ENCODE measurements at places on chromosomes 7 and 10.
A peak's percentile ranks its signal among the peaks of the same experiment; 100 is the strongest.

DNA sequence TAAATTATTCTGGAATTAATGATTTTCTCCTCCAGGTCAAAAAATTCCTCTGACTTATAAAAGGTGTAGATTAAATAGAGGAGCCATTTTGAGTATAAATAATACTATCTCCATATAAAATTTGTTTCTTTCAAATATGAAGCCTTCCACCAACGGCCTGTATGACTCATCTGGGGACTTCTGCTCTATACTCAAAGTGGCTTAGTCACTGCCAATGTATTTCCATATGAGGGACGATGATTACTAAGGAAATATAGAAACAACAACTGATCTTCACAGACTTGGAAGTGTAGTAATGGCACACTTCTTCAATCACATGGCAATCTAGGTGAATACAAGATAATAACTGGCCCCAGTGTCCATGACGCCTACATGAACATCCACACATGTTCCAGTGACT lies 335.6 kb upstream of the HGF start:
- no peak for DNase-seq

DNA sequence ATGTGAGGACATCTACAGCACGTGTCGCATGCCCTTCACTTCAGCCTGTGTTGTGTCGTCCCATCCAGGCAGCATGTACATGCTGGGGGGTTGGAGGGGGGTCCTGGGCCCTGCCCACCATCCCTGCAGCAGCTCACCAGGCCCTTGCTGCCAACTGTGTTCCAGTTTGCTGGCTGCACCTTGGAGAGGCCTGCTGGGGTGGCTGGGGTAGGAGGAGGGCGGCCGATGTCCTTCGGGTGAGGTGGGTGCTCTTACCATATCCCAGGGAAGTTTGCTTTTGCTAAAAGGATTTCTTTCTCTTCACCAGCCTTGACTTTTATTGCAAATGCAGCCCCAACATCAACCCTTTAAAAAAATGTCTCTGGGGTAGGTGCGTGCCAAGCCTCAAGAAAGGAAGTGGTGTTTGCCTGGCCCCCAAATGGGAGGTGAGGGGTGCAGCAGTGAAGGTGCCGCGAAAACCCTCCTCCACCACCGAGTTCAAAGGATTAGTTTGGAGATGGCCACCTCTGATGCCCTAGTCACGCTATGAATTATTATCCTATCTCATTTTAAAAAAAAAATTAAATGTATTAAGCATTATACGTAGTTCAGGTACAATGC lies 165.8 kb upstream of the KLF6 start:
- DNase-seq, result no peak

DNA sequence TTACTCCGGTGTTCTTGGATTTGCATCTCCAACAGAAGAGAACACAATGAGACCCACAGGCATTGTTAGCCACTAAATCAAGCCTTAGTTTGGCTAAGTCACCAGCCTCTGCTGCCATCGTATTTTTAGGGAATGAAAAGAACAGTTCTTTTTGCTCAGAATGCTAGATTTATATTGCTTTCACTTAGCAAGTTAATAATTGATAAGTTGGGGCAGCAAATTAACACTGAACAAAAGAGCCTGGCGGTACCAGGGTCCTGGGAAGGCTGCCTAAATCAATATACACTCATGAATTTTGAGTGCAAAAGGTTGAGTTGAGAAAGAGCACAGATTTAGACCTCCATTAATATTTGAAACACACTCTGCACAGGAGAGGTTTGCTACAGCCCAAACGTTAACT lies 767.7 kb downstream of the TYW1 start:
- DNase-seq, result no peak

- DNase-seq, result no peak
Measured at GRCh38 chr10:51342381-51342780, 268.1 kb downstream of the PRKG1 start.

DNA sequence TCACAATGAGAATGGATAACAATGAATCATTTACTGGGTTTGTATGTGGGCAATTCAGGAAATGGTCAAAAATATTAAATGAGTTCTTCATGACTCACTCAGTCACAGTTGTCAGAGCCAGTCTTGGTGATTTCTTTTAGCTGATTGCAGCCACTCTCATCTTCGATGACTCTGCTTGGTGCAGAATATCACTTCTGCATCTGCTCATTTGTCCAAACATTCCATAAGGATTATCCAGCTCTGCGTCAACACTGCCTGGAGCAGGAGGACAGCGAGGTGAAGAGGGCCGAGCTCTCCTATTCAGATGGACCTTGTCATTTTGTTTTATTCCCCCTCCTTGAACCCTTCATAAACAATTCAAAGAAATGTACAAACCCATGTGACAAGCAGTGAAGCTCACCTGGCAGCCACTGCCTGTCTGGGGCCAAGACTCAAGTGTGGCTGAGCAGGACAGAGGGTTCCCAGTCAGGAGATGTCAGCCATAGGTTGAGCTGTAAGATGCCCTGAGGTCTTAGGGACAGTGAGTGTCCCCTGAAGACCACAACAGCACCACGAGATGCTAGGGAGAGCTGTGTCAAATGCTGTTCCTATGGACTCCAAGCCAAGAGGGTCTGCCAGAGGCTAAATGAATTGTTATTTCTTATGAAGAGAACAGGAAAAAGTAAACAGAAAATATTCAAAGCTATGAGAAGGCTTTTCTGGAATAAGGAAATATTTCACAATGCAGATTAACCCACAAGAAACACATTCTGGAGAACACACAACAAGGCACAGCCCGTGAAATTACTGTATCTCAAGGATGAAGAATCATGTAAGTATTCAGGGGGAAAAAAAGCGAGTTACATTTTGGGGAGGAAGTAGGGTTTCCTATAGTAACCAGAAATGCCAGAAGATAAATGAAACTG lies 33.1 kb upstream of the EGFR start:
- no peak for DNase-seq

DNA sequence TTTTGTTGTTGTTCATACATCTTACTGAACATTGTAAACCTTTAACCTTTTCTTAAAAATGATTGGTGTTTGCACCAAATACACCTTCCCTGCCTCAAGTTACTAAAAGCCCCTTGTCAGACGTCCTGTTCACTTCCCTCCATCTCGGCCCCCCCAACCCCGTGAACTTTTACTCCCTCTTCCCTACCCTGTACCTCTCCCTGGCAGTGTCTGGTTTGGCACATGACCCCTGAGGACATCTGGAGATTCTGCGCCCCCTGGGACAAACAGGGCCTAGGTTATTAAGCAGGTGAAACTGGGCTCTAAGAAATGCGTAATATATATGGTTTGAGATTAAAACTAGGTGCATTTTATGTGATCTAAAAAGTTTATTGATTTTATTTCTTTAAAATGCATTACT lies 1.4 kb downstream of the PPP2R2D start:
- DNase-seq, result no peak

DNA sequence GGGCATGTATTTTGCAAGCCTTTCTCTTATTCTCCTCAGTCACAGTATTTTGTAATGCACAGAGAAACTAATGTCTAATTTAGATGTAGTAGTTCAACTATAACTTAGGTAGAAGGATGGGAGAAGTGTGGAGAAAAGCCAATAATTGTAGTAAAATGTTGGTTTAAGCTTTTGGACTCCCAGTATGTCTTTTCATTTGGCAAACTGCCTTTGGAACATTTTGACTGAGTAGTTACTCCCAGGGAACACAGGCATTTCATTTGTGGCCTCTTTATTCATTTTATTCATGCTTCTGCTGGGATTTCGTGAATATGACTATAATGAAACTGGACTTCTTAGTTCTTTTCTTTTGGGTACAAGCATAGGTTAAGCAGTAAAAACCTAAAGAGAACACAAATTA lies 79.0 kb downstream of the EXOC4 start:
- DNase-seq, result no peak

DNA sequence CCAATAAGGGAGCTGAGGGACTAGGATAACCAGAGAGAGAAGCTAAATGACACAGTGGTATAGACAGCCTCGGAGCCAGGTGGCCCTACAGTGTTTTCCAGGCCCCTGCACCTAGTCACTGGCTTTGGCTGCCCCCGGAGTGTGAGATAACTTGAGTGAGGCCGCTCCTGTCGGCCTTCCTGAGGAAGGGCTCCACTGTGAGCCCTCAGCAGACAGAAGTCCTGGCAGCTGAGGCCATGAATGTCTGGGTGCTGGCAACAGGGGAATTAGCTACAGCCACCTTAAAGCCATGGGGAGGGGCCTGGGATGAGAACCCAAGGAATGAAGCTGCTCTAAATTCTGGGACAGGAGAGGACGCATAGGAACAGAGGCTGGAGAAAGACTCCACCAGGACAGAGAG lies 4.6 kb upstream of the GDF10 start:
- no peak for DNase-seq

- no peak for DNase-seq
Measured at GRCh38 chr10:11164803-11165590, 147.3 kb downstream of the CELF2 start.

- DNase-seq, result no peak
Measured at GRCh38 chr7:22173685-22174573, 183.0 kb downstream of the RAPGEF5 start.

DNA sequence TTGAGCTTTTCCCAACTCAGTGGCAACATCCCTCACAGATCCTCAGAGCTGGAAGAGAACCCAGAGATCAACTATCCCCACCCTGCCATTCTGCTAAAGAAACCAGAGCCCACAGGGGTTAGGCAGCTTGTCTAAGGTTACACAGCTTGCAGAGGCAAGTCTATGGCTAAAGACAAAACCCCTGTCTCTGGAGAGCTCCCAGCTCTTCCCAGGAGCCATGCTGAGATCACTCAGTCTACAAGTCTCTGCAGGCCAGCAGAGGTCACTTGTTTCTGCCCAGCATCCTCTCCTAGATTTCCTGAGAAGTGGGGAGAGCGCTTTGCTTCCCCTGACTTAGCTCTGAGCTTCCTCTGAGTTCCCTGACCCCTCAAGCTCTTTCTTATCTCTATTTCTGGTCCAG lies 28.5 kb upstream of the LOXL4 start:
- DNase-seq, result no peak

GRCh38 chr10:97066877-97067555 lies 118.7 kb downstream of the SLIT1 start:
- no peak for DNase-seq

GRCh38 chr10:113420733-113421675 lies 131.8 kb upstream of the HABP2 start:
- DNase-seq, result no peak

DNA sequence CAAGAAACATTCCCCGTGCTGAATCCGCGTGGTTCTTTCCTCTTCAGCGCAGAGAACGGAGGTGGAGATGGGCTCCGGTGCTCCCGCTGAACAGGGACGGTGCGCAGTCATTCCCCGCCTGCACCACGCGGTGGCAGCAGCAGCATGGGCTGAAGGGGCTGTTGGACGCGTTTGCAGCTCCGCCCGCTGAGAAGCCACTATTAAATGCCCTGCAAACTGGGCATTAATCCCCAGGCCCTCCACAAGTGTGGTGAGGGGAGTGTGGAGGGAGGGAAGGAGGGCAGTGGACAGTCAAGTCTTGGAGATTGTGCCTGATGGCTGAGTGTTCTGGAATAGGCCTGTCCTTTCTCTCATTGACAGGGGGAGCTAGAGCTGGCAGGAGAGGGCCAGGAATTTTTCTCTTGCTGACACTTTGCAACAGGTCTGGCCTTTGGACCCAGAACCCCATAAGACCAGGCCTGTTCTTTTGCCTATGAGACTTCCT lies 240.2 kb upstream of the INHBA start:
- peak; percentile 76 for DNase-seq

DNA sequence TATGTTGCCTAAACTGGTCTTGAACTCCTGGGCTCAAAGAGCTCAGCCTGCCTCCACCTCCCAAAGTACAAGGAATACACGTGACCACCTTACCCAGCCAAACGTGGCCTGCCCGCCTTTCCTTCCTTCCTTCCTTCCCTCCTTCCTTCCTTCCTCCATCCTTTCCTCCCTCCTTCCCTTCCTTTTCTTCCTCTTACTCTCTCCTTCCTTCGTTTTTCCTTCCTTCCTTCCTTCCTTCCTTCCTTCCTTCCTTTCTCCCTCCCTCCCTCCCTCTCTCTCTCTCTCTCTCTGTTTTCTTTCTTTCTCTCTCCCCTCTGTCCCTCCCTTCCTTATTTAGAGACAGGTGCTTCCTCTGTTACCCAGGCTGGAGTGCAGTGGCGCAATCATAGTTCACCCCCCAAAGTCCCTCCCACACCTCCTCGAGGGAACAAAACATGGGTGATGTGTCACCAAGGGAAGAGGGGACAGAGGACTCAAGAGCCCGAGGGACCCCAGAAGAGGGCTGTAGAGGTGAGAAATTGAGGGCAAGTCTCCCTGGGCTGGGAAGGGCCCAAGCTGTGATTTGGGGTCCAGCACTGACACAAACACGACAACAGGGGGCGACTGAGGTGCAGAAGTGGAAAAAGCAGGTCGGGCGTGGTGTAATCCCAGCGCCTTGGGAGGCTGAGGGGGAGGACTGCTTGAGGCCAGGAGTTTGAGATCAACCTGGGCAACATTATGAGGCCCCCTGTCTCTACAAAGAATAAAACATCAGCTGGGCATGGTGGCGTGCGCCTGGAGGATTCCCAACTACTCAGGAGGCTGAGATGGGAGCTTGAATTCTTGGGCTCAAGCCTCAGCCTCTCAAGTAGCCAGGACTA lies 28.1 kb downstream of the EPHB4 start:
- DNase-seq, result peak; percentile 39

DNA sequence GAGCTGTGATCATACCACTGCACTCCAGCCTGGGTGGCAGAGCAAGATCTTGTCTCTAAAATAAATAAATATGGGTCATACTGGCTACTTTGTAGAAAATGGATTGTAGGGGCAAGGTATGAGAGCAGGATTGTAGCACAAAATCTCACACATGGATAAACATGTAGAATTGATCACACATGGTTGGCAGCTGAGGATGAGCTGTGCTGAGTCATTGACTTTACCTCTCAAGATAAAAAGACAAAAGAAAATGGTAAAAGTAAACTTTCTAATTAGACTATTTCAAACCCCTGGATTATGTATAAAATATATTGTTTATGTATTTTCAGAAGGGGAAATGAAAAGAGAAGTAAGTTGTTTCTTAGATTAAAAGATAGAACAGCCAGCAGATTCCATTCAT lies 69.3 kb downstream of the APBB1IP start:
- DNase-seq, result no peak

- no peak for DNase-seq
Measured at GRCh38 chr7:36526863-36527548, 137.3 kb downstream of the ANLN start.

DNA sequence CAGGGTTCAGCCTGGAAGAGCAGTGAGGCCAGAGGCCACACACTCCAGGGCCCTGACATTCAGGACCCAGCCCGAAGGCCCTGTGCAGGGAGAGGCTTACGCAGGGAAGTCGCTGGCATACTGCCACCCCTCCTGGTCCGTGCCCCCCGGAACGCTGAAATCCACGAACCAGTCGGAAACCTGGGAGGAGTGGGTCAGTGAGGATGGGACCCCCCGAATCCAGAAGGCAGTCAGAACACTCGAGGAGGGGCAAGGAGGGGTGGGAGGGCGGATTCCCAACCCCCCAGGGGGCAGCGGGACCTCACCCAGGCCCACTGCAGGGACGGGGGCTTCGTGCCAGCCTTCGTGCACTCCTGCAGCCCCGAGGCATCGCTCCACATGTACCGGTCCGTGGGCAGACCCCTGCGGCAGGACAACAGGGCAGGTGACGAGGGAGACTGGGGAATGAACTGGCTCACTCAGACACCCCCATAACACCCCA lies 13.5 kb downstream of the BHLHA15 start:
- no peak for DNase-seq

Measured in right renal pelvis (tissue), 4 donors.